NCI-H510A (cell line): ENCODE measurements at places on chromosomes 7 and 10.

DNA sequence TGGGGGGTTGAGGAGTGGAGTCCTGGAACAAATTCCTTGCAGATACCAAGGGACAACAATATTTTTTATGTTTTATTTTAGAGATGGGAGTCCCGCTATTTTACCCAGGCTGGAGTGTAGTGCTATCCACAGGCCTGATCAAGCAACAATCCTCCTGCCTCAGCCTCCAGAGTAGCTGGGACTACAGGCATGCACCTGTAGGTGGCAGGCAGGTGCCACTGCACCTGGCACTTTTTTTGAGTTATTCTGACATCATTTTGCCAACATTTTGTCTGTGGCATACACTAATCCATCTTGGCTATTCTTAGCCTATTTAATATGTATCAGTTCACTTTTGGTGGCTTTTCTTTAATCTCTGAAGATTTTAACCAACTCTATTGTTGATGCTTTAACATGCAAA lies 317.8 kb upstream of the MTPN start:
- no peak for DNase-seq

DNA sequence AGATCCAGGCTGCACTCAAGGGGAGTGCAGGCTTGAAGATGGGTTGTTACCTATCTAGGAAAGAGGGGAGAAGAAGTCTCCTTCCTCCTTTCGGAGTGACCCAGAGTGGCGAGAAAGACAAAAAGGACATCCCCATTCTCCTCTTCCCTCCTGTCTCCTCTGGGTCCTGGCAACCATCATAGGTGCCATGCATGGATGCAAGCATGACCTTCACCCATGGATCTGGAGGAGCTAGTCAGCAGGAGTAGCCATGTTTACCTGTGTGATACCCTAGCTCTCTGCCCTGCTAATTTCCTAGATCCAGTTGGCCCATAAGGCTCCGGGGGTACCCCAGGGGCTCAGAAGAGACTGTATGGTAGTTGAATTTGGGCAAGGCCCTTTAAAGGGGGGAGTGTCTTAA lies 17.2 kb upstream of the CROT start:
- no peak for DNase-seq

- DNase-seq: no peak
Observed at GRCh38 chr7:3336042-3336665, 35.1 kb downstream of the SDK1 start.

DNA sequence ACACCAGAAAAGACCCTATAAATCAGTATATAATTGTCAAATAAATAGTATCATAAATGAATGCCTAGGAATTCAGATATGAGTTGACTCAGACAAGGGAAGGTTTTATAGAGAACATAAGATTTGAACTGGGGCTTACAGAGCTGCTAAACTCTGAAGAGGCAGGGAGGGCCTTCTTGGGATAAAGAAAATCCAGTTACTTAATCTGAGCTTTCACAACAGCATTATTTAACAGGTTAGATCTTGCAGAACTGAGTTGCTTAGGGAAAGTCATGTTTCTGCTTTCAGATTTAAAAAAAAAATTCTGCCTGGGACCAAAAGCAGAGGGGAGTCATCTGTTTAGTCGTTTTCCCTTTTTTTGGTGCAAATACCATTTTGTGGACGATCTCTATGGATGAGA lies 594.8 kb upstream of the FZD8 start:
- DNase-seq: no peak
